ENCODE measurements at places on chromosomes 5 and 9. TPM values are rescaled to one million over a fixed set of nuclear protein-coding genes. Genes with fewer than 3 reads are reported as not detected.

- peaks cover 13% of the 10 kb centered on the region for H3K4me1 ChIP-seq
- no peak overlapping the region for H3K27ac ChIP-seq
- H3K4me3 ChIP-seq, result peak overlapping the region; percentile 64
- no peaks in the 10 kb centered on the region for H3K36me3 ChIP-seq
- no peak for DNase-seq
Measured at GRCh38 chr5:38555354-38556087, 925 bp downstream of the LIFR start.

DNA sequence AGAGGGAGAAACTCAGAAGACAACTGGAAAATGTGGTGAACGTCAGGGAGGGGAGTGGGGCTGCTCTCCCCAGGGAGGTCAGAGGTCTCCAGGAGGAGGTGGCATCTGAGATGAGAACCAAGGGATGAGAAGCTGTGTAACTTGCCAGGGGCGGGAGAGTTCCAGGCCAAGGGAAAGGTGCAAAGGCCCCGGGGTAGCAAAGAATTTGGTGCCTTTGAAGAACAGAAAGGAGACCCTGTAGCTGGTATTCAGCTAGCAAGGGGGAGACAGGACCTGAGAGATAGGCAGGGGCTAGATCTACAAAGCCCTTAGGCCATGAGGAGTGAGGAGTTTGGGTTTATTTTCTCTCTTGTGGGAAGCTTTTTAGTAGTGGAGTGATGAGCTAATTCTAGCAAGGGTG is 3.3 kb downstream of the DNM1 start:
- no peaks in the 10 kb centered on the region for H3K36me3 ChIP-seq
- no peak overlapping the region for H3K4me3 ChIP-seq
- peaks cover 14% of the 10 kb centered on the region for H3K4me1 ChIP-seq
- no peak overlapping the region for H3K27ac ChIP-seq
- DNase-seq, result no peak
- peaks cover 29% of the 10 kb centered on the region for H3K27me3 ChIP-seq

DNA sequence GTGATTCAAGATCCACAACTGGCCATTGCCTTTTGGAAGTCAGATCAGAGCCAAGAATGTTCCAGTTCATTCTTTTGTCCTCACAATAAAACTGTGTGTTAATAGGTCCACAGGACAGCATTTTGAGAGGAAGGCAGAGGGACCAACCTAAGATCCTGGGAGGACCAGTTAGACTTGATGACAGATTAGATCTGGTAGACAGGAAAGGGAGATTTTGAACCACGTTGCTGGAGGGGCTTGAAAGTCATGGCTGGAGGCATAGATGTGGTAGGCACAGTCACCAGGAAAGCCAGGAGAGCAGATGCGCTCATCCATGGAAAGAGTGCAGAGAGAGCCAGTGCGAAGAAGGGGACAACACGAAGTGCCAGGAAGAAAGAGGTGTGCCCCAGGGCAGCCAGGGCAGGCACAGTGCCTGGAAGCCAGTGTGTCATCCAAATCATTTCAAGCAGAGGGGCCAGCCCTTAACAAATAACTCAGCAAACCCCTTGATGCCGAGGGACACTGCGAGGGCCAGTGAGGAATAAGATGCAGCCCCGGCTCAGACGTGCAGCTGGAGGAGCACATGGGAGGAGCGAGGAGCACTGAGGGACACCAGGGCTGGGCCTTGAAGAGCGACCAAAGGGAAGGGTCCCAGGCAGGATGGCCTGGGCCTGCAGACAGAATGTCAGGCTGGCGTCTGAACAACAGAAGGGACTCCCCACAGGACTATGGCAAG is 12.8 kb upstream of the SLC2A8 start:
- H3K27me3 ChIP-seq, result peaks cover 55% of the 10 kb centered on the region
- H3K4me3 ChIP-seq, result no peak overlapping the region
- DNase-seq, result no peak
- H3K27ac ChIP-seq, result no peak overlapping the region
- H3K4me1 ChIP-seq, result peaks cover 15% of the 10 kb centered on the region

Gene CDHR2
- total RNA-seq, result 2.1 TPM

- H3K27me3 ChIP-seq, result peaks cover 77% of the 10 kb centered on the region
- H3K4me1 ChIP-seq, result peaks cover 38% of the 10 kb centered on the region
- peak overlapping the region; percentile 70 for H3K4me3 ChIP-seq
- no peak for DNase-seq
Measured at GRCh38 chr5:88675708-88676636, 207.0 kb downstream of the MEF2C start.

Gene FREM1
- total RNA-seq, result not detected

DNA sequence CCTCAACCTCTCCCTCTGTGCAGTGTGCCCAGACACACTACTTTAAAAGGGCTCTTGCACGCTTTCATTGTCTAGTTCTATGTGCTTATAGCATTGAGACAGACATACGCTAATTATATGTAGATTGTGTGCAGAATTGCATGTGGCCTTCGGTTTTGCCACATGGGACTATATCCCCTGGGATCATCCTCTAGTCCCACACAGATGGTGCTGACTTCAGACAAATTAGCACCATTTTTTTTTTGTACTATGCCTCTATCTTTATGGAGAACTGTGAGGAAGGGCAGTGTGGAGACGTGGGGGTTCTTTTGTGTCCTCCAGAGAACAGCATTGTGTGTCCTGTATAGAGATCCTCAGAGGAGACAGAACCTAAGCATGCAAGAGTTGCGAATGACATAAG is 29.3 kb downstream of the PAPPA start:
- H3K36me3 ChIP-seq, result no peaks in the 10 kb centered on the region
- DNase-seq, result no peak
- no peak overlapping the region for H3K4me3 ChIP-seq
- H3K27me3 ChIP-seq, result no peaks in the 10 kb centered on the region
- H3K4me1 ChIP-seq, result no peaks in the 10 kb centered on the region

DNA sequence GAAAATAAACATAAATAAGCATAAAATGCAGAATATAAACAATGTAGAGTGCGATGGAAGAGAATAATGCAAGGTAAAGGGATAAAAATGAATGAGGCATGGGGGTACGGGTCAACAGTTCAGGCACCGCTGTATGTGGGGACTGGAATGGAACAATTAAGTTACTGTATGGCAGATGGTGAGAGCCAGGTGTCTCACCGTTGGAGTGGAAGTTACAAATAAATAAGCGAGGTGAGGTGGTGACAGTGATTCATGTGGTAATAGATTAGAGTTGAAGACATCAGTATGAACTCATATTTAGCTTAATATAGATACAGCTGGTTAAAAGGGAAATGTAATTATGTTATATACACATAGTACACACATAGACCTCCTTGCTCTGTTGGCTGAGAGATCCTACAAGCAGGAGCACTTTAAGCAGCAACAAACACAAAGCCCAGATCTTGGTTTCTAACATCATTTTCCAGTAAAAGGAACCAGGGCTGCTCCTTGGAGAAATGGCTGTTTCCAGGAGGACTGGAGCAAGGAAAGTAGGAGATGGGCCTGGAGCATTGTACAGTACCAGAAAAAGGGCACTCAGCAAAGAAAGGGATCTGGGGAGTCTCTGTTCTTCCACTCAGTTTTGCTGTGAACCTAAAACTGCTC is 2.4 kb upstream of the OMD start:
- H3K36me3 ChIP-seq, result peaks cover 3% of the 10 kb centered on the region
- no peak for DNase-seq
- H3K4me3 ChIP-seq, result no peak overlapping the region

- peaks cover 35% of the 10 kb centered on the region for H3K36me3 ChIP-seq
- peak; percentile 45 for DNase-seq
- no peaks in the 10 kb centered on the region for H3K27me3 ChIP-seq
- peak overlapping the region; percentile 81 for H3K27ac ChIP-seq
Measured at GRCh38 chr5:177327539-177328522, 16.1 kb upstream of the MXD3 start.

Gene ECM2
- not detected for total RNA-seq

- H3K27me3 ChIP-seq, result no peaks in the 10 kb centered on the region
- H3K27ac ChIP-seq, result peak overlapping the region; percentile 17
- no peak overlapping the region for H3K4me3 ChIP-seq
Measured at GRCh38 chr9:124352616-124353015, 62.6 kb downstream of the PSMB7 start.

DNA sequence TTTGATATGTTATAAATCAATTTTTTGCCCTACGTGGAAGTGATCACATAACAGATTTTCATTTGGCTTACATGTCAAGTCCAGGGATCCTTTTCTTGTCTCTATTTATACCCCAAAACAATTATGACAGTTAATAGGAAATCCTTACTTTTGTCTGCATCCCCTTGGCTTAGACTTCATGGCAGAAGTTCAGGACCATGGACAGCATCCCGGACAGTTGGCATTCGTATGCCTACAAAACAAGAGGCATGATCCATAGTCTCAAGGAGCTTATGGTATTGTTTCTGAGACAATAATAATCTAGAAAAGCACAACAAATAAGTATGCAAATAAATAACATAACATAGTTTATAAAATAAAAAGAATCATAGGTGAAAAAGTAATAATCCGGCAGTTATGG is 214.3 kb upstream of the GRIA1 start:
- peak; percentile 39 for DNase-seq
- H3K4me1 ChIP-seq, result no peaks in the 10 kb centered on the region
- H3K36me3 ChIP-seq, result no peaks in the 10 kb centered on the region
- no peaks in the 10 kb centered on the region for H3K27me3 ChIP-seq
- no peak overlapping the region for H3K27ac ChIP-seq

- H3K27ac ChIP-seq, result no peak overlapping the region
- no peak for DNase-seq
- peaks cover 35% of the 10 kb centered on the region for H3K4me1 ChIP-seq
- no peaks in the 10 kb centered on the region for H3K27me3 ChIP-seq
- no peak overlapping the region for H3K4me3 ChIP-seq
- peaks cover 43% of the 10 kb centered on the region for H3K36me3 ChIP-seq
Measured at GRCh38 chr9:137708590-137709284, 89.9 kb downstream of the EHMT1 start.

DNA sequence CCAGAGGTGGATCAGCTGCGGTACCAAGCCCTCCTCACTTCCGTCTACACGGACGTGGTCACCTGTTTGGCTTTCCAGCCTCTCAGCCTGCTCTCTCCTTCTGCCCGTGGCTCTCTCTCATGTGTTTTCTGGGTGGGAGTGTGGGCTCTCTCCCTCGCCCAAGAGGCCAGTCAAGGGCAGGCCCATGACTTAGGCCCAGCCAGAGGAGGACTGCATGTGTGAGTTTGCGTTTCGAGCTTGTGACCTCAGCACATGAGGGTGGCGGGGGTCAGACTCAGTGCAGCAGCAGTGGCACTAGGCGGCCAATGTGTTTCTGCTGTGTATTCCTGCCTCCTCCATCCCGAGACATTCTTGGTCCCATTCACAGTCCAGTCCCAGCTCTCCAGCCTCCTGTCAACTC is 82.5 kb upstream of the SMIM23 start:
- H3K27me3 ChIP-seq, result peaks cover 2% of the 10 kb centered on the region
- H3K4me3 ChIP-seq, result no peak overlapping the region
- no peak overlapping the region for H3K27ac ChIP-seq

- H3K36me3 ChIP-seq, result no peaks in the 10 kb centered on the region
- no peak overlapping the region for H3K27ac ChIP-seq
- H3K27me3 ChIP-seq, result no peaks in the 10 kb centered on the region
- no peak overlapping the region for H3K4me3 ChIP-seq
- no peak for DNase-seq
Measured at GRCh38 chr9:18361646-18362045, 112.3 kb upstream of the ADAMTSL1 start.
